ENCODE measurements at places on chromosomes 5 and 9.

DNA sequence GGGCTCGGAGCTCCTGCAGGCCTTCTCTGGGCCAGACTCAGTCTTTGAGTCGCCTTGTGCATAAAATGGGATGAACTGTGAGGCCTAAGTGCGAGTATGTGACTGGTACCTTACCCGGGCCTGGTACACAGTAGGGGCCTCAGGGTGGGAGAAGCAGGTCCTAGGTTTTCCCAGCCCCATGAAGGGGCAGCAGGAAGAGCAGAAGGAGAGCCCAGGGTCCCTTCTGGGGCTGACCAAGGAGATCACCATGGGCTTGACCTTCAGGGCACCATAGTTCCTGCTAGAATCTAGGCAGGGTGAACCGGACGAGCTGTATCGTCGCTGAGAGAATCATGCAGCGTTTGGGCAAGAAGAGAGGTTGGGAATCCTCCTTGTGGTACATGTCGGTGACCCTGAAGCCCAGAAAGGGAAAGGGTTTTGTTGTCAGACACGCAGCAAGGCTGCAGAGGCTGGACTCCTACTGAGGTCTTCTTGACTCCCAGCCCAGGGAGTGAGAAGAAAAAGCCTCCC lies 373 bp upstream of the PHYKPL start:
- no peak for DNase-seq

GRCh38 chr5:164302533-164303235 lies 797.3 kb downstream of the MAT2B start:
- peak; percentile 41 for DNase-seq

DNA sequence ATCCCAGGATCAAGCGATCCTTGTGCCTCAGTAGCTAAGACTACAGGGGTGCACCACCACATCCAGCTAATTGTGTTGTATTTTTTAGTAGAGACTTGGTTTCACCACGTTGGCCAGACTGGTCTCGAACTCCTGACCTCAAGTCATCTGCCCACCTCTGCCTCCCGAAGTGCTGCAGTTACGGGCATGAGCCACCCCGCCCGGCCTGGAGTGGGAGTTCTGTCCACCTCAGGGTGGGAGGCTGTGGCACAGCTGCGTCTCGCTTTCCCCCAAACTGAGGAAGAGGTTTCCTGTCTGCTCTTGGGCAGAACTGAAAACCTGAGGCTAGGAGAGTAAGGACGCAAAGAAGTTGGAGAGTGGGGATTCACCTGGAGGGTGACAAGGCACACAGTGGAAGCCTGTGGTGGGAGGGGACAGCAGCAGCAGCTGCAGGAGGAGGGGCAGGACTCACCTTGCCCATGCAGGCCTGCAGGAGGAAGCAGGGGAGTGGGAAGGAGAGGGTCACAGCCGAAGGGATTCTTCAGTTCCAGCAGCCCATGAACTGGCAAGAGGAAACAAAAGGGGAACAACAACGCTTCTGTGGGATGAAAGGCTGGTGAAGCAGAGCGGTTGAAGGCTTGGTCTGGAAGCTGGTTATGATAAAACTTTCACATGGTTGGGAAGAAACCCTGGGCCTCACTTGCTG lies 181.4 kb downstream of the GAS1 start:
- no peak for DNase-seq

- DNase-seq: no peak
Measured at GRCh38 chr5:143826951-143827444, 15.0 kb downstream of the HMHB1 start.

- no peak for DNase-seq
Measured at GRCh38 chr9:84947412-84947972, 278.0 kb downstream of the NTRK2 start.

DNA sequence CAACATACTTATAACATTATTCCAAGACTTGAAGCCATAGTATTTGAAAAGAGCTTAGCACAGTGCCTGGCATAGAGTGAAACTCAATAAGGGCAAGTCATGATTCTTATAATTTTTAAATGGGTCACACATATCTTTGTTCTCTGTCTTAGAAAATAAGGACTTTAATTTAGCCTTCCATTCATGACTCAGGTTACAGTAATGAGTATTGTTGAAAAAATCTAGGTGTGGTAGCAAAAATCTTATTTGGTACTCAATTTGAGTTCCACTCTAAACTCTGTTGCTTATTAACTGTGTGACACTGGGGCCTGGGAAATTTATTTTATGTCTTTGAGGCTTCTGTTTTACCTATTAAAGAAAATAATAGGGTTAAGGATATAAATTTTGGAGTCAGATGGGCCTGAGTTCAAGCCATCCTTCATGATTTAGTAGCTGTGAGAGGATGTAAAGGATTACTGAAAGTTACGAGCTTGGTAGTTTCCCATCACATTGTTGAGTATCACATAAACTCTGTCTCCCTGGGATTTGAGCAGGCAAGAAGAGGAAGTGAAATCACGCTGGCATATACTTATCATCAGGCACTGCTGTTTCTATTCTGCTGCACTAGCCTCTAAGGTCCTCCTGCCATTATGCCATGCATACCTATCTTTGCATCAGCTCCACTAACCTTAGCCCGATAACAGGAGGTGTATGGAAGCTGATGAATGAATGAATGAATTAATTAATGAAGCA lies 1.5 kb downstream of the SPINK9 start:
- DNase-seq: no peak

DNA sequence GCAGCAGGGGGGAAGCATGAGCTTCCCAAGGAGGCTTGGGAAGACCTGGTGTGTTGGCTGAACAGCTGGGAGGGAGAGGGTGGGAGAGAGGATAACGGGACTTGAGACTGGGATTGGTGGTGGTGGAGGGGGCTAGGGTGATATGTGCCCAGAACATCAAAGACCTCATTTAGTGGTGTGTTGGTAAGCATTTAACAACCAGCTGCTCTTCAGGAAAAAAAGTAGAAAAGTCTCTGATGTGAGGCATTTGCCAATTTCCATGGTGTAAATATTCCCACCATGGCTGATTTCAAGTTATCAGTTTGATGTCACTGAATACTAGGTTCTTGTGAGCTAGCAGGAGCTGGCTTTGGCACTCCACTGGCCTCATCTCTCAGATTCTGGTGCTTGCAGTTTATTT lies 170.8 kb downstream of the MACROH2A1 start:
- DNase-seq: no peak

DNA sequence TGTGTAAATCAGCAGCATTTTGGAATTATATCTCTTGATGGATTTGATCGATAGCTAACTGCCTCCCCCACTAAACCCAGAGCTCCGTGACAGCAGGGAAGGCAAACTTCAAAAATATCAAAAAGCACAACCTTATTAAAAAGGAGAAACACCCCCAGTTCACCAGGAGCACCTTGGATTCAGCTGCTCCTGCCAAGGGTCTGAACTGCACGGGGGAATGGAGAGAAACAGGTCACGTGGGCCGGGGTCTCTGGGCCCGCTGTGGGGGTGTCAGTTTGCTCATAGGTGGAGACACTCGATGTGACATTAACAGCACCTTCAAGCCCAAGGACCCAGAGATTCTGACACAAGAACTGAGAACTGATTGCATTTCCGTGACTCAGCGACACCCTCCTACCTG lies 1.1 kb upstream of the SLC34A1 start:
- no peak for DNase-seq

DNA sequence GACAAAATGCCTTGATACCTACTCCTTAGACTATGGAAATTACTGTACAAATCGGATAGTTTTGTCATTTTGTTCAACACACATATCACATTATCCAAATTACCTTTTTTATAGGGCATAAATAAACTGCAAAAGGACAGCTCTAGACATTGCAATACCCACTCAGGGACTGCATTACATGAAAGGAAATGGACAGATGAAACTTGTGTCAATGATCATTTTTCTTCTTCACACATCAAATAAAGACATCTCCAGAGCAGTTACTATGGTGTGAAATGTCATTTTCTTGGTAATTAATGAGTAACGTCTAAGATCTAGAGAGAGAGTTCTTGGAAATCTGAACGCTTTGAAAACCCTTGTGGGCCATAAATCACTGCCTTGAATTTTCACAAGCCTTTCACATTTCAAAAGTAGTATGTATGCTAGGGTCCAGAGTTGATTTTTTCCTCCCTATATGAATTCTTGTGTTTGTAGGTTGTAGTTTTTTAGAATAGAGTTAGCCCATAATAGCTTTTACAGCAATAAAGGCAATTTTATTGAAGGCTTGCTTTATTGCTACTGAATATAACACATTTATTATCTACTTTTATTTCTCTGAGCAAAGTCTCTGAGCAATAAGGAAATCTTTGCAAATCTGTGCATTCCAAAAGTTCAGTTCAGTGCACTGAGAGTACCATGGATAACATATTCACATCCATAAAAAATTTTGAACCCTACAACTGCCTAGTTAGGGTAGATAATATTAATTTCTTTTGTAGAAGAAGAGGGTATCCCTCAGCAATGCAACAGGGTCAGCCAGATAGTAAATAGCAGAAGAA lies 358.0 kb upstream of the PCSK5 start:
- DNase-seq: no peak

DNA sequence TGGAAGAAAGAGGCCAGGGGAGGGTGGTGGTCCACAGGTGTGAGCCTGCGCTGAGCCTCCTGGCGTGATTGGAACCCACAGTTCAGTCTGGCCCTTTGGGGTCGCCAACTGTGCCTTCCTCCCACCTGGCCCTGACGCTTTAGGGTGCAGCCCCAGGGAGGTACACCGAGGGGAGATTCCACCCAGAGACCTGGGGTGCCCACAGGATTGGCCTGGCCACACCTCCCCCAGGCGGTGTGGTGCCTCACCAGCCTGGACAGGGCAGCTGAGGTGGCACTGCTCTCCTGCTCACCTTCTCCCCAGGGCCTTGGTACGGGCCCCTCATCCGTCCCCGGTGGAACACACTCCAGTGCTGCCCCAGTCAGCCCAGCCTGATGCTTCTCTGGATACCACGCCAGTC lies 1.0 kb upstream of the CLIC3 start:
- no peak for DNase-seq

GRCh38 chr5:40736103-40736875 lies 19.5 kb downstream of the TTC33 start:
- DNase-seq: peak; percentile 83

GRCh38 chr9:34227445-34227844 lies 48.6 kb downstream of the UBAP1 start:
- peak; percentile 58 for DNase-seq

GRCh38 chr9:33416996-33417395 lies 14.6 kb upstream of the AQP7 start:
- DNase-seq: no peak

- no peak for DNase-seq
Measured at GRCh38 chr5:157175071-157175612, 5.5 kb upstream of the ITK start.

- DNase-seq: no peak
Measured at GRCh38 chr5:95619514-95620029, 315 bp upstream of the GPR150 start.

GRCh38 chr5:54981928-54982327 lies 3.5 kb downstream of the ESM1 start:
- DNase-seq: no peak

- DNase-seq: no peak
Measured at GRCh38 chr5:5784101-5784500, 361.6 kb downstream of the ICE1 start.

- DNase-seq: no peak
Measured at GRCh38 chr5:67643536-67643935, 446.9 kb upstream of the CD180 start.

GRCh38 chr5:144201588-144201987 lies 30.9 kb downstream of the KCTD16 start:
- DNase-seq: no peak

- no peak for DNase-seq
Measured at GRCh38 chr5:120241400-120241799, 222.7 kb upstream of the PRR16 start.

DNA sequence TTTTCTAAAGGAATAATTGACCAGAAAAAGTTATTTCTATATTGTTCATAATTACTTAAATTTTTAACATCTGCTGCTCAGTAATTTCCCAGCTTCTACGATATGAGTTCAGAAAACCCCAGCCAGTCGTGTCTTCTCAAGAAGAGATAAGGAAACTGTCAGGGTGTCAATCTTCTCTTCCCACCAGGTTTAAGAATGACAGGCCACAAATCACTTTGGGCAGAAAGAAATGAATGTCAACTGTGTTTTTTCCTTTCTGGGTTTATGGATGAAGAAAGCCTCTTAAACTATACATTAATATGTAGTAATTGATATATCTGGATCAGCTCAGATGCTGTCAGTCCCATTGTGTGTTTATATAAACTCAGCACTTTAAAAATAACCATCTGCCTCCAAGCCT lies 453.2 kb upstream of the NUDT12 start:
- DNase-seq: no peak

GRCh38 chr5:145661737-145662485 lies 173.2 kb downstream of the PRELID2 start:
- no peak for DNase-seq

GRCh38 chr5:155556700-155557099 lies 543.1 kb downstream of the KIF4B start:
- DNase-seq: no peak

- peak; percentile 7 for DNase-seq
Measured at GRCh38 chr5:6510132-6510531, 61.5 kb downstream of the UBE2QL1 start.

GRCh38 chr5:14115323-14115895 lies 27.7 kb upstream of the TRIO start:
- no peak for DNase-seq

GRCh38 chr5:8765886-8766285 lies 780.0 kb downstream of the SEMA5A start:
- peak; percentile 45 for DNase-seq

GRCh38 chr9:111237447-111237846 lies 92.6 kb downstream of the OR2K2 start:
- no peak for DNase-seq

- DNase-seq: no peak
Measured at GRCh38 chr5:643351-643801, 31.2 kb downstream of the CEP72 start.

GRCh38 chr9:134622896-134623257 lies 18.7 kb upstream of the COL5A1 start:
- DNase-seq: no peak

DNA sequence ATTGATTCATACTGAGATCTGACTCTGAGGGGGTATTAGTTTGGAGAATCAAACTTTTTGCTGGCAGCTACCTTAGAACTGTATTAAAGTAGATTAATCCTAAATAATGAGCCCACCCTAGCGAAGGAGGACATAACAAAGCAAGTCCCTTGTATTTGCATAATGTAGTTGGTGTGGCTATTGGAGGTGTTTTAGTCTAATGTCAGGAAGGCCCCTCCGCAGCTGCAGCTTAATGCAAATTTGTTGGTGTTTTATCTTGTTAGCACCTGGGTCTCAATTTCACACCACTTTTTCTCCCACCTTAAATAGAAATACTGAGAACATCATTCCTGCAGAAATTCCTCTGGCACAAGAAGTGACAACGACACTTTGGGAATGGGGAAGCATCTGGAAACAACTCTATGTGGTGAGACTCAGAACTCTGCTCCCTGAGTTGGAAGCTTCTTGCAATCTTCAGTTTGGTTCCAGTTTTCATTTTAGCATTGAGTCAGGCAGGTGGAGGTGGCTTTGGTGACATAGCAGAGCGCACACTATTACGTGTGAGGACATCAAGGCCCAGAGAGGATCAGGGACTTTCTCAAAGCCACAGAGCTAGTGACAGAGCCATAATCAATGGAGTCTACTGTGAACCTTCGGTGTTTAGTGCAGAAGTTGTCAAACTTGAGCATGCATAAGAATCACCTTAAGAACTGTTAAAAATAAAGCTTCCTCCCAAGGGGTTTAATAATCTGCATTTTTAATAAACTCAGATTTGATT lies 33.9 kb downstream of the DOCK2 start:
- no peak for DNase-seq
